Mesenteric fat pad (tissue), 1 donor: ENCODE measurements at places on chromosomes 11 and 22. TPM values are rescaled to one million over a fixed set of nuclear protein-coding genes. Genes with fewer than 3 reads are reported as not detected.

B3GAT3 gene
- total RNA-seq = 42.0 TPM

SERHL2 gene
- 1.00 TPM for total RNA-seq

LSP1 gene
- 46.4 TPM for total RNA-seq

ZPR1 gene
- 79.1 TPM for total RNA-seq

DLG2 gene
- 2.8 TPM for total RNA-seq

VWCE gene
- total RNA-seq = 7.7 TPM

CASP5 gene
- 0.29 TPM for total RNA-seq

SNU13 gene
- 116 TPM for total RNA-seq
